ENCODE measurements at places on chromosomes 7 and 10.

- DNase-seq: no peak
Observed at GRCh38 chr7:31105256-31105950, 53.3 kb downstream of the ADCYAP1R1 start.

GRCh38 chr10:124830445-124830844 lies 28.8 kb downstream of the ABRAXAS2 start:
- DNase-seq: no peak

DNA sequence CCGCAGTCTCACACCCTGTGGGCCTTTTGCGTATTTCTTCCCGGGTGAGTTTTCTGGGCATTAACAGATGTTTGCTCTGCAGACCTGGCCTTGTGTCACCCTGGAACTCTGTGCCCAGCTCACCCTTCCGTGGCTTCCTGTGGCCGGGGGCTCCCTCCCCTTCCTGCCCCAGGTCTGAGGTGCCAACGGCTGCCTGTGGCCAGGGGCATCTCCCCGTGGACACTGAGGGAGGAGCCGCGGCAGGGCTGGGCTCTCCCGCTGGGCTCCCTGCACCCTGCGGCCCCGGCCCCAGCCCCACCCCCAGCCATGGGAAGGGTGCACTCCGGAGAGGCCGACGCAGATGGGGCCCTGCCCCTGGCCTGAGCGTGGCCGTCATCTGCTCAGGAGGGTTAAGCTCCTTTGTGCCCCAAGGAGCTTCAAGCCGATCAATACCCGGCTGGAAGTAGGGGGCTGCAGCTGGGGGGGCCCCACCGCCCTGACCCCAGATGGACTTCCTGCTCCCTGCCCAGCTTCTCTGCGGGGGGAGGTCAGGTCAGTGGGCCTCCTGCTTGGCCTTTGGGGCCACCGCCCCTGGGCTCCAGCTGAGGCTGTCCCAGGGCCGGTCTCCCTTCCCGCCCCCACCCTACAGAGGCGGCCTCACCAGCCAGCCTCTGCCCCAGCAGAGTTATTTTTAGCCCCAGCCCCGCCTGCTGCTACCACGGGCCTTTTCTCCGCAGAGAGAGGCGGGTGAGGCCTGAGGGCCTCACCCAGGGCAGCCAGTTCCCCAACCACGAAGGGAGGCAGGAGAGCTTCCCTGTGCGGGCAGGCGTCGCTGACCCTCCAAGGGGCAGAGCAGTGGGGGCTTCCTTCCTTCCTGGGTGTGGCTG lies 24.2 kb downstream of the PWWP2B start:
- peak; percentile 49 for DNase-seq

GRCh38 chr10:112816033-112816430 lies 134.0 kb upstream of the TCF7L2 start:
- no peak for DNase-seq

DNA sequence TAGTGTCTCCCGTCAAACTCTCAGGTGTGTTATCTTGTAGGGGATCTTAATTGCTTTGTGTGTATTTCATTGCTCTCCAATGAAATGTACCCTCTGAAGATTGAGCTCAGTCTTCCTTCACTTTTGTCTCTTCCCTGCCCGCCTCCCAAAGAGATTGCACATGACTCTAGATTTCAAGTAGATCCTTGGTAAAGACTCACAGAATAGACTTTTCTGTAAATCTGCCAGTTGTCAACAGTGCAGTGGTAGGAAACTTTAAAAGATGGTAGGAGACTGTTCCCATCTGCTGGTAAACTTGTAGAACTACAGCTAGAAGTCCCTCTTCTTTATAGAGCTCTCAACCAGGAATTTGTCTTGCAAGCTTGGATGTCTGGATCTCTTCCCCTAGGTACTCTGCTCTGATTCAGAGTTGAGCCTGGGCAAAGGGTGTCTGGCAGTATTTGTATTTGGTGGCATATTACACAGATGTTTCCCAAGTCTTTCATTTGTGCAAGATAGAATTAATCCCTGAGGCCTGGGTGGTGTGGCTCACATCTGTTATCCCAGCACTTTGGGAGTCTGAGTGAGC lies 9.6 kb downstream of the CCL26 start:
- peak; percentile 30 for DNase-seq

DNA sequence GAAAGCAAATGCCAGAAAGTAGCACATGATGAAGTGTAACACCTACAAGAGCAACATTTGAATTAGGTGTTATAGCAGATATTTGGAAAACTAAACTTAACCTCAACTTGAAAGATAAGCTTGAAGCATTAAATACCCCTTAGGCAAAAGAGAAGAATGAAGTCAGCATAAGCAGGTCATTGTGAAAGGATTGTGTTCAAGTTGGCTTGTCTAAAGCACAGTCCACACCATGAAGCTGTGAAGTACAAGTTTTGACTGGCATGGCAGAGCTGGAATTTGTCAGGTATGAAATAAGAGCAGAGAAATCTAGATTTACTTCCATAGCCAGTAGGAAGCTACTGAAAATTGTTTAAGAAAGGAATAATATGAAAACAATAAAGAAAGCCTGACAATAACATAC lies 480.3 kb upstream of the POT1 start:
- no peak for DNase-seq

- DNase-seq: no peak
Observed at GRCh38 chr7:36724996-36725395, 702 bp upstream of the AOAH start.

GRCh38 chr10:12269056-12269455 lies 73.1 kb downstream of the CDC123 start:
- no peak for DNase-seq

DNA sequence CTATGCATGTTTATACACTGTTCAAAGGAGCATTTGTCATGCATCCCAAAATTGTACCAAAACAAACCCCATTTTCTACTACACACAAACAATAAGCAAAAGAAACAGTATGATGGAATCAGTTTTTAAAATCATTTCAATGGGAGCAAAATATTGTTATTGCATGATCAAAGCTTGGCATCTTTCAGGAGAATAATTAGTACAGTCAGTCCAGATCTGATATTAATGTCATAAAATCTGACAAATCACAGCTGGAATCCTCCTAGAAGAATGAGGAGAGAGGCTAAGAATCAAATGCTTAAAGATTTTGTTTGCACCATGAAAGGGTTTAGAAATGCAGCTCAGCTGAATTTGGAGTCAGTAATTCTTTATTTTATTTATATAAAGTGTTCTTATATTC lies 229.7 kb upstream of the SEMA3E start:
- peak; percentile 31 for DNase-seq

- no peak for DNase-seq
Observed at GRCh38 chr10:44284198-44285084, 100.5 kb downstream of the CXCL12 start.

DNA sequence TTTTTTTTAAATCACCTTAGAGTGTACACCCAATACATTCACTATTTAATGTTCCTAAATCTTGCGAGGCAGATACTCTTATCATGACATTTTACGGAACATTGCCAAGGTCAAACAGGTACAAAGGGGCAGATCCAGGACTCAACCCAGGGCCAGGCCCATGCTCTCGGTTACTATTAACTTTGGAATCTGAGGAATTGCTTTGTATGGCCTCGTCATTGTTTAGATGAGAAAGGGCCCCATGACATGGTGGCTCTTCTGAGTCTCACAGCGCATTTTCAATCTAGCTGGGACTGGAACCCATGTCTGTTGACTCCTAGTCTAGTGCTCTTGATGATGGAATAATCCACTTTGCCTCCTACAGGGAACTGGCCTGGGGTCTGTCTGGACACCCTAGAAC lies 59.1 kb downstream of the GATA3 start:
- no peak for DNase-seq

DNA sequence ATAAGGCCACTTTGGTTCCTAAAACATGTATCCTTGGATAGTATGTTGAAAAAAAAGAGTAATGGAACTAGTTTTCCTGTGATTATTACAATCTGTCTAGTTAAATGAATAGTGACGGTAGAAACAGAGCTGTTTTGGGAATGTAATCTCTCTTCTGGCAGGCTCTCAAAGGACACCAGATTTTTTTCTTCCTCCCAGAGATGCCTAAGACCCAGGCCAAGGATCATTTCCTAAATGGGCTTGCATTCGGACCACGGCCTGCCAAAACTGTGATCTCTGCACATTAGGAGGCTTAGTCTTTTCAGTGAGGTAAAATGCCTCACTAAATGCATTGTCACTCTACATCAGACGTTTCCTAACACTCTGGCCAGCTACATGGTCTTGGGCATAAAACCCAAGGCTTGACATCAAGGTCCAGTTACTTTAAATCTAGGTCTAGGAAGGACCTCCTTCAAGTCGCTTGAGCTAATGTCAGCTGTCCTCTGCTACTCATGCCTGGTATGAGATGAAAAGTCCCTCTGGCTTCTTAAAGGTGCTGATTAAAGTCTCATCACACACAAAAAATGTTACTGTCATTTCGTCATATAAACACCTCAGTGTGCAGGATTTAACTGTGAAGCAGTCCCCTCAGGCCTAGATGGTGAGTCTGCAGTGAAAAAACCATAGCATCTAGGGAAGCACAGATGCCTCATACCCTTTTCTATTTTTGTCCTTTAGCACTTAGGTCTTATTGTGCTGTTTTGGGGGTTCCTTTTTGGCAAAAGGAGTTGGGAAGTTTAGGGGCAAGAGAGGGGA lies 47.7 kb downstream of the DLD start:
- no peak for DNase-seq

GRCh38 chr10:24255115-24255880 lies 46.4 kb downstream of the KIAA1217 start:
- no peak for DNase-seq

DNA sequence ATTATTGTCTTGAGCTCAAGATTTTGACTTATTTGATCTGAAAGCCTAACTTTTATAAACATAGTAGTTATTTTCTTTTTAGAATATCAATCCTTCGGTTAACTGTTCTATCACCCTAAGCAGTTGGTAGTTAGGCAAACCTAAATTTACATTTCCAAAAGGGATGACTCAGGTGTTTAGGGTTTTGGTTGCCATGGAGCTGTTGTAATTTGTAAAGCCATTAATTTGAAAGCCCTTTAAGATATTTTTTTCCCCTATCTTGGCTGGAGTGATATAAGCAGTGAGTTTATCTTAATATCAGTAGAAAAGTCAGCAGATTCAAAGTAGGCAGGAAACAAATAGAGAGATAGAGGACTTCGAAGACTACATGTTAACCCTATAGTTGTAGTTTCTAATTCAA lies 1472.6 kb upstream of the CELF2 start:
- DNase-seq: no peak

GRCh38 chr7:149302222-149302621 lies 40.2 kb downstream of the ZNF783 start:
- DNase-seq: no peak

DNA sequence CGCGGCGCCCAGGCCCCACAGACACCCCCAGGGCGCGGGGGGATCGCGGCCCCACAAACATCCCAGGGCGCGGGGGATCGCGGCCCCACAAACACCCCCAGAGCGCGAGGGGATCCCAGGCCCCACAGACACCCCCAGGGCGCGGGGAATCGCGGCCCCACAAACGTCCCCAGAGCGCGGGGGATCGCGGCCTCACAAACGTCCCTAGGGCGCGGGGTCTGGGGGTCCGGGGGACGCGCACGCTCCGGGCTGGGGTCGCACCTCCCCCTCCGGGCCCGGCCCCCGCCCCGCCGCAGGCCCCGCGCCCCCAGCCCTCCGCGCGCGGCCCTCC lies 382 bp downstream of the DIP2C start:
- DNase-seq: peak; percentile 54

GRCh38 chr7:504221-505111 lies 15.2 kb downstream of the PDGFA start:
- DNase-seq: no peak

GRCh38 chr10:6145166-6145987 lies 56.5 kb downstream of the RBM17 start:
- peak; percentile 64 for DNase-seq

- no peak for DNase-seq
Observed at GRCh38 chr10:100774223-100774622, 28.8 kb downstream of the PAX2 start.

GRCh38 chr7:27911920-27912319 lies 172.0 kb downstream of the TAX1BP1 start:
- no peak for DNase-seq

- no peak for DNase-seq
Observed at GRCh38 chr7:93016681-93017381, 100.9 kb downstream of the SAMD9 start.

GRCh38 chr7:88789480-88790064 lies 6.0 kb downstream of the TEX47 start:
- peak; percentile 70 for DNase-seq
